ENCODE measurements at places on chromosomes 6 and 20. TPM values are rescaled to one million over a fixed set of nuclear protein-coding genes. Genes with fewer than 3 reads are reported as not detected.

TINAG gene
- not detected for total RNA-seq

DNA sequence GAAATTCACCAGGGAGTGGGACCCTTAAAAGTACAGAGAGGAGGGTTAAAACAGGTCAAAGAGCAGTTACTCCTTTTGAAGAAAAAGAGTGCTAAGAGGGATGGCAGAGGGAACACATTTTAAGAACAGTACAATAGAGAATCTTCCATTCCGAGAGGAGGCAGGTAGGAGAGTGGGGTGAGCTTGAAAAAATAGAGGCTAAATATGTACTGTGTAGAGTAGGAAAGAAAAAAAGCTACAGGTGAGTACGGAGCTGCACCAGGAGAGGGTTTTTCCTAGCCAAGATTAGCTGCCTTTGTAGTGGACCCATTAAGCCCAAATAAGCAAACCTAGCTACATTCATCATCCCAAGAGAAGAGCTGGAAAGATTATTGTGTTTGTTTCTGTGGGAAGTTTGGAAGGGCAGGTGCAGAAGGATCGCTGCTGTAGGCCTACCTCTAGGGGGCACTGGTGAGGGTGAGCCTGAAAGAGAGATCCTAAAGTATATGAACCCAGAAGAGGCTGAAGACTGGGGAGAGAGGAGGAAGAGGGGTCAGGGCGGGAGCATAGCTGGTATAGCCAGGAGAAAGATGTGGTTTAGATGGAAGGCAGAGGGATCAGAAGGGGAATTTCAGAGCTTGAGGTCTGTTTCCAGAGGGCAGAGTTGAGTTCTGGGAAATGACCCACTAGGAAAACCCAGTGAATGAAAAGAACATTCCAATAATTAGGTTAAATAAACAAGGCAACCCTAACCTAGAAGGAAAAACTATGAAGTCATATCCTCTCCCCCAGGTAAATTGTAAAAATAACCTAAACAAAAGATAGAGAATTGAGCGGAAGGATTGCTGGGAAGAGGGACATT lies 50.2 kb upstream of the HINT3 start:
- peak; percentile 35 for ATAC-seq

UNC5CL gene
- total RNA-seq, result 0.56 TPM

- no peak for ATAC-seq
Observed at GRCh38 chr20:24166123-24166381, 177.5 kb upstream of the GGTLC1 start.

- ATAC-seq, result no peak
Observed at GRCh38 chr20:20816969-20817755, 104.7 kb upstream of the RALGAPA2 start.

- no peak for ATAC-seq
Observed at GRCh38 chr6:53107091-53107490, 41.5 kb downstream of the GCM1 start.

KCNQ2 gene
- not detected for total RNA-seq

GRCh38 chr6:52531834-52532233 lies 45.0 kb downstream of the TRAM2 start:
- ATAC-seq, result no peak

DNA sequence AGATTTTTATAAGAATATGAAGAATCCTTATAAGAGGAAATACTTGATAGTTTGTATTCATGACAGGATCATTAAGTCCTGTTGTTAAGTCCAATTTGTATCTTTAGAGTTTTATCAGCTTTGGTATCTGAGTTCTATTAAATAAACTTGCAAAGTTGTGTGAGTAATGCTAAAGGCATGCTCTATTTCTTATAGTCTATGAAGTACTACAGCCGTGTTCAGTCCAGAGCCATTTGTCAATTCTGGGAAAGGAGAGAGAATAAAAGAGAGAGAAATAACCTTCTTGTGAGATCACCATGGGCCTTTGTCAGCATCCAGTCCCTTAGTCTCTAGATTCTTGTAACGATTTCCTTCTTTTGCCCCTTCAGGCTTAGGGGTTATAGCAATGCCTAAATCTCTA lies 181.2 kb upstream of the POU3F2 start:
- ATAC-seq, result no peak

ADGB gene
- not detected for total RNA-seq

- no peak for ATAC-seq
Observed at GRCh38 chr6:76684875-76685274, 612.4 kb upstream of the IMPG1 start.

- ATAC-seq, result no peak
Observed at GRCh38 chr6:63415286-63415685, 95.5 kb upstream of the LGSN start.

DNA sequence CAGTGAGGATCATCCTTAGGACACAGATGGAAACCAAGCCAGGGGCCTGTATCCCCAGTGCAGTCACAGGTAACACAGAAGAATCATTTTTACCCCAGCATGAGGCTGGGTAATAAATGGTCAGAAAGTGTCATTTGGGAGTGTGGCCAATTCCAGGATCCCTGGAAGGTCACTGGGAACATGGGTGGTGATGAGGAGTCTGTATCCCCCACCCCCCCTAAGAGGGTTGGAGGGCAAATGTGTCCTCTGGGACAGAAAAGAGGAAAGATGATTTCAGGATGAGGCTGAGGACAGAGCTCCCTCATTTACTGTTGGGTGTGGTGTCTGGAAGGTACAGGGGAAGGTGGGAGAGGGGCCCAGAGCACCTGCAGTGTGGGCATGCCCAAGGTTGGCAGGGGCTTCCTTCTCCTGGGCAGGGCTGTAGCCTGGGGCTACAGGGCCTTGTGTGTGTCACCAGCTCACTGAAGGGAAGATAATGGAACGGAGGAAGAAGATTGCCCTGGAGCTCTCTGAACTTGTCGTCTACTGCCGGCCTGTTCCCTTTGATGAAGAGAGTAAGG lies 34.5 kb downstream of the PLCG1 start:
- no peak for ATAC-seq

TOMM6 gene
- 189 TPM for total RNA-seq

WFDC13 gene
- not detected for total RNA-seq

GRCh38 chr20:54320148-54320607 lies 112.3 kb downstream of the PFDN4 start:
- ATAC-seq, result no peak

DNA sequence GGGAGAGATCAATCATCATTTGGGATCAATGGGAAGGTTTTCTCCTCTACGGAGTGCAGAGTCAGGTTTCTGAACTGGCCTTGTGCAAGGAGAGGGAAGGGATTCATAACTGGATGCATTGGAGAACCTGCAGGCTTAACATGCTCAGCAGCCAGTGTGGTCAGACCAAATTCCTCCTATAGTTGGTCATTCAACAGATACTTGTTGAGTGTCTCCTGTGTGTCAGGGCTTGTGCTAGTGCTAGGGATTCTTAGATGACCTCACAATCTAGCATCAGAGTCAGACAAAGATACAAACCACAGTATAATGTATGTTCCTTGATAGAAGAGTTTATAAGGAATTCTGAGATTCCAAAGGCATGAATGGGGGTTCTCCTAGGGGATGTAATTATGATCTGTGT lies 23.9 kb downstream of the RALY start:
- peak; percentile 43 for ATAC-seq

DNA sequence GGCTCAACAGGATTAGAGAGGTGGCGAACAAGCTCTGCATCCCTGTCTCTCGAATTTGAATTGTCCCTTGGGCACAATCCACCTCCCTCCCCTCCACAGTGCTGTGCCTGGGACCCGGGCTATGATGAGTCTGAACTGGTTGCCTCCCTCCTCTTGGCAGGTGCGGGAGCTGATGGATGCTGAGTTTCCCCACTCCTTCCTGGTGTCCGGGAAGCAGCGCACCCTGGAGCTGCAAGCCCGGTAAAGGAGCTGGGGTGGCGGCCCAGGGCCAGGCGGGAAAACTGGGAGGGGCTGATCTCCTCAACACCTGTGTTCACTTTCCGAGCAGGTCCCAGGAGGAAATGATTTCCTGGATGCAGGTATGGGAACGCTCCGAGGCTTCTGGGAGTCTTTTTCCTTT lies 14.9 kb downstream of the FGD2 start:
- ATAC-seq, result peak; percentile 8

DNA sequence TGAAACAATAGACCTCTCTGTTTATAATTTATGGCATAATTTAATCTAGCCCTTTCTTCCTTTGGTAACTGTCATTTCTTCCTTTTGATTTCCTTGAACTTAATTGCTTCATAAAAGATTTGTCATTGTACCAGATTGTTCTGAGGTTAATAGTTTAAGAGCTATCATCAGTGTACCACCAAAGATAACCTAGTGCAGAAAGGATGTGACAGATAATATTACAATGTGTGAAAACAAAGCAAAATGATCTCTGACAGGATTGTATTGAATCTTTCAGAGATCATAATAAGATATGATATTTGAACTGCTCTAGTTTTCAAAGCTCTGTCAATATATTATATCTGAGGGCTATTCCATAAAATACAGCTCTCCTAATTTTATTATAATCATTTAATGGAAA lies 132.1 kb upstream of the PTCHD4 start:
- no peak for ATAC-seq

DNA sequence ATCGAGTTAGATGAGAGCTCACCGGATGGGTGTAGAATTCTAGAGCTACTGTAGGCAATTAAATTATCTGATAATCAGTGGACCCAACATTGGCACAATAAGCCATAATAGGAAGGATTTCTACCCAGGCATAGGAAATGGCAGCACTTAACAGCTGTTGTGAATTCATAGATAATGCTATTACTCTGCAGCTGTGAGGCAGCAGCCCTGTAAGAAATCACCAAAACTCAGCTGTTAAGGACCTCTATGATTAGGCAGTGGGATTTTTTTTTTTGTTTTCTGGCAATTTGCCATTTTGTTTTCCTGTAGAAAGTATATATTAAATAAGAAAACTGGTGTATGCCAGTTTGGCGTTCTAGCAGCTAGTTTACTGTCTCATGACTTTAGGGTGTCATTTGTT lies 609.1 kb upstream of the SLC35B3 start:
- ATAC-seq, result no peak

GRCh38 chr6:44177691-44178423 lies 19.2 kb downstream of the CAPN11 start:
- peak; percentile 38 for ATAC-seq

DNA sequence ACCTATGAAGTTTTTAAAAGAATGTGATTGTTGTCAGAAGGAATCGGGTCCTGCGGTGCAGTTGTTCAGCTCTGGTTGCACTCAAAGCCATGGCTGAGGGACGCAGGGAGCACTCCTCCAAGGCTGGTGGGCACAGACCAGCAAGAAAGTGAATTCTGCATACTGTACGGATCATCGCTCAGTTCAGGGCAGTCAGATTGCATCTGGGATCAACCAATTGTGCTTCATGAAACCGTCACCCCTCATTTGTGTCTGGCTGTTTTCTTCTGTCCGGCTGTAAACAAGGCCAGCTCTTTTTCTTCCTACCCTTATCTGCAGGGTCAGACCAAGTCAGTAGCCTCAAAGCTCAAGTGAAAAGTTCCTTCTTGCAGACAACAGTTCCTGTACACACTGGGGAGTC lies 478.3 kb downstream of the TFAP2A start:
- ATAC-seq, result no peak

- ATAC-seq, result no peak
Observed at GRCh38 chr20:58637466-58638213, 13.4 kb upstream of the STX16 start.

TEAD3 gene
- 21.7 TPM for total RNA-seq

GRCh38 chr6:86192123-86192522 lies 549.4 kb upstream of the SYNCRIP start:
- ATAC-seq, result no peak

DNA sequence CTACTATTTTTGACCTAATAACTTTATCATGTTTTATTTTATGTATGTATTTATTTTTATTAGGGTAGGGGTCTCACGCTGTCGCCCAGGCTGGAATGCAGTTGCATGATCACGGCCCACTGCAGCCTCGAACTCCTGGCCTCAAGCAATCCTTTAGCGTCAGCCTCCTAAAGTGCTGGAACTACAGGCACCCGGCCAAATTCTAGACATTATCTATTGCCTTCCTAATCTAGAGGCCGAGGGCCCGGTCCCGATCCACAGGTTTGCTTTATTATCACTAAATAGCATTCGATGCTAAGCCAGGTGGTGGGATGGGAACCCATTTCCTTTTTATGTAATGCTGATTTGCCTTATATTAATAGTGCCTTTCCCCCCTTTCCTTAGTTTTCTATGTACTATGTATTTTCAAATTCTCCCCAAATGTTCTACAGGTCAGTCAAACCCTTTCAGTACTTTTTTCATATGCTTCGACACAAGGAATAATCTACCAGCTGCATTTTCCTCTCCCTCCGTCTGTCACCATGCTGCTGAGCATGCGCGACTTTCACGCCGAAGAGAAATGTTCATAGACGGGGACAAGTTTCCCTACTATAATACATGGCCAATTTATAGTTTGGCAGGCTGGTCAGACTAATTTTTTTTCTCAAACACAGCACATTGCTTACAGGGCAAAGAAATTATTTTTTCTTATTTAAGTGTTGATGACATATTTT lies 6.4 kb downstream of the SERPINB6 start:
- ATAC-seq, result no peak

BPIFB1 gene
- 8.3 TPM for total RNA-seq

XKR7 gene
- not detected for total RNA-seq

DNA sequence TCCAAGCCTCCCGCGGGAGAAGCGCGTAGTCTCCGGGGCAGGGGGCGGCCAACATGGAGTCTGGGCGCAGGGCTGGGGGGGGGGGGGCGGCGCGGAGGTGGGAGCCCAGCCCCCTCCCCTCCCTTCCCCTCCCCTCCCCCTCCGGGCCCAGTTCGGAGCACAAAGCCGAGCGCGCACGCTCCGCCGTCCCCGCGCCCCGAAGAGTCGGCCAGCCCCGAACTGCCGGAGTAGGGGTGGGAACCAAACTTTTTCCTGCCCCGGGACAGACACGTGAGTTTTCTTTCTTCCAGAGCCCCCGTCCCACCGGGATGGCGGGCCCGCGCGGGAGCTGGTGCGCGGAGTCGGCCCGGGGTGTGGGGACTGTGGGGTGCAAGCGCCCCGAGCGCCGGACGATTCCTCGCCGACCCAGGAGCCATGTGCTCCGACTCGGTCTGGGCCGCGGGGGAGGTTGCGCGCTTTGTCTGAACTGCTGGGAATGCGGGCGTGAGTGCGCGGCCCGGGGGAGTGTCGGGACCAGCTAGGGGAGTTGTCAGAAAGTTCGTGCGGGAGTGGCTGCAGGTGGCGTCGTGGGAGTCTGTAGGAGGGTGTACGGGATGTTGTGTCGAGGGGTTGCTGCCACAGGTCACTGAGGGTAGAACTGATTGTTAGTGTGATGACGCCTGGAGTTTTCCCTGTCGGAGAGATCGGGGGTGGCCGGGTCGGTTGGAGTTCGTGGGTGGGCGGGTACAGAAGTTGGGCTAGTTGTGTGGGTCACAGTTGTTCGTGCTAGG lies 1.2 kb downstream of the TGIF2 start:
- ATAC-seq, result peak; percentile 36

- ATAC-seq, result no peak
Observed at GRCh38 chr20:13337090-13337784, 116.2 kb downstream of the ISM1 start.

OR12D3 gene
- not detected for total RNA-seq

GRCh38 chr20:60240415-60240814 lies 282.2 kb downstream of the CDH26 start:
- no peak for ATAC-seq
